ENCODE measurements at places on chromosomes 1 and 21.

DNA sequence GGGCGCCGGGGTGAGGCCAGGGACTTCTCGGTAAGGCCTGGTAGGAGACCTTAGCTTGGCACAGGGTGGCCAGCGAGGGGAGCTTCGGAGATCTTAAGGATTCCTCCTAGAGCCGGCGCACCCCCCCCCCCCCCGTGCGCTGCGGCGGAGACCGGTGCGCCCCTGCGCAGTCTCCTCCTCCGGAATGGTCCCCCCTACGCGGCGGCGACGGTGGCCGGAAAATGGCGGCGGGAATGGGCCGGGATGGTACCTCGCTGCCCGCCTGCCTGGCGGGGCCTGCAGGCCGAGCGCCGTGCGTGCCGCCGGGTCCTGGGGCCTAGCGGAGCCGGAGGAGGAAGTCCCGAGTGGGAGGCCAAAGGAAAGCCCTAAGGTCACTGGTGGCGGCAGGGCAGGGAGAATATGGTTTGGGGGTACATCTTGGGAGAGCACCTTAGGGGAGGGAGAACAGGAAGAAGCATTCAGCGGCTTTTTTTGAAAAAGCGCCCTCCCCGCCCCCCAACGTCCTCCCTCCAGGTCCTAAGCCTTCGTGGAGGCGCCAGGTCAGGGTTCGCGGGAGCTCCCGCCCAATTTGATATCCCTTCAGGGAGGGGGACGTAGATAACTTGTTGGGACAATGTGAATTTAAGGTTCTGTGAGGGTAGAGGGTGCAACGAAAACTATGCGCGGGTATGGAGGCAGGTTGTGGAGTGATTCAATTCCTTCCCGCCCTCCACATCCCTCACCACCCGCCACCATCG, 429 bp downstream of the SRRM1 start:
- no peak for DNase-seq

GRCh38 chr1:1777950-1778662, at the start of gene NADK:
Gene NADK (minus strand): TSS chr1:1778470. CDS start chr1:1765406, 13,064 bp downstream.
- DNase-seq = peak; percentile 62

DNA sequence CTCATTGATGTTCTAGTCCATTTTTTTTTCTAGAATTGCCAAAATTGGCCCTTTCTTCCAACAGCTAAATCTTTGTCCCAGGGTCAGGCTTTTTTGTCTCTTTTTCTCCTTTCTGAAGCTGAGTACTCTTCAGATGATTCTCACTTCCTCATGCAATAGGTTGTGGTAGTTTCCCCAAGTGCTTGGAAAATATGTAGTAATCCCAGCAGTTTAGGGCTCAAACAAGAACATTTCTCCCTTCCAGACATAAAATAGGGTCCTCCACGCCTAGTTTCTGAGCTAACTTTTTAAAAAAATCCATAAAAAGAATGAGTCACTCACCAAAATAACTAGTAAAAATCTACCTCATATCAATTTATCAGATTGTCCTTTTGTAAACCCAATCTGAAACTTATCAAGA, 10.0 kb upstream of the MCOLN3 start:
- DNase-seq = no peak

GRCh38 chr1:159817276-159818041, 9.2 kb upstream of the SLAMF8 start:
- peak; percentile 80 for DNase-seq

GRCh38 chr1:48469616-48470480, 2.2 kb downstream of the SPATA6 start:
- DNase-seq = no peak

Measured in NCI-H187 (cell line).